Activated T-helper 1 cell treated with anti-CD3 and anti-CD28 coated beads, Interleukin-2, amount 50 U/mL, for 16 hours (primary cell): ENCODE measurements at places on chromosomes 2 and 18.

- no peak for DNase-seq
These were observed 26.9 kb downstream of the INPP4A start for GRCh38 chr2:98471402-98472131.

GRCh38 chr18:44957461-44957860 lies 276.8 kb downstream of the SETBP1 start:
- no peak for DNase-seq

- no peak for DNase-seq
These were observed 205.3 kb downstream of the LRP1B start for GRCh38 chr2:141925511-141925910.

- no peak for DNase-seq
These were observed 149.2 kb upstream of the TWIST2 start for GRCh38 chr2:238698451-238699306.

DNA sequence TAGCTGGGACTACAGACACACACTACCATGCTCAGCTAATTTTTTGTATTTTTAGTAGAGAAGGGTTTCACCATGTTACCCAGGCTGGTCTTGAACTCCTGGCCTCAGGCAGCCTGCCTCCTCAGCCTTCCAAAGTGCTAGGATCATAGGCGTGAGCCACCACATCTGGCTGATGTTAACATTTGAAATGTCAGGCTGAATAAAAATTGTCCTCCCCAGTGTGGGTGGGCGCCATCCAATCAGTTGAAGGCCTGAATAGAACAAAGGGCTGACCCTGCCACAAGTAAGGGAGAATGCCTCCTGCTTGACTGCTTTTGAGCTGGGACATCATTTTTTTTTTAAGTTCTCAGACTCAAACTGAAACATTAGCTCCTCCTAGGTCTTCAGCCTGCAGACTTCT lies 21.0 kb upstream of the RHOB start:
- DNase-seq, result no peak

DNA sequence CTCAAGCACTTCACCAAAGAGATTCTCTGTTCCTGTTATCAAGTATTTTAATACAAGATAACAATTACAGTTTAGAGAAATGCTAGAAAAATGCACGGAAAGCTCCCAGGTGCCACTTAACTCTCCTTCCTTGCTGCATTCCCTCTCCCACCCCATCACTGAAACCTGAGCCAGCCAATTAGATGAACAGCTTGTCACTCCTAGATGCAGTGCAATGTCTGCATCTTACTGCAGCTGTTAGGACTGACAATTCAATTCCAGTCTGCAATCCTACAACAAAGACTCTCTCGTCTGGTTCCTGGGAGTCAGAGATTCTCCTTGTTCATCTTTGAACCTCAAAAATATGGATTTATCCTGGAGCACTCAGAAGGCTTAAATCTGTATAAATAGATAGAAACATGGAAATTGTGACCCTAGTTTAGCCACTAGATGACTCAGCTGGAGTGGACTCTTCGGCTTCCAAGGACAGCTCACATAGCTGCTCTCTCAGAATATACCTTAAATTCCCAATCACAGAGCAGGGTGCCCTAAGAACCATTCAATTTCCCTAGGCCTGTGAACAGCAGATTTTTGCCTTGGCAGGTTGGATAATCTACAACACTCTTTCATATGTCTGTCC lies 311.1 kb downstream of the NRXN1 start:
- DNase-seq, result no peak

- no peak for DNase-seq
These were observed 69.5 kb downstream of the KIF5C start for GRCh38 chr2:148944536-148944935.

GRCh38 chr18:75915941-75916623 lies 488.6 kb upstream of the SMIM21 start:
- no peak for DNase-seq
